ENCODE measurements at places on chromosomes 16 and 17.

DNA sequence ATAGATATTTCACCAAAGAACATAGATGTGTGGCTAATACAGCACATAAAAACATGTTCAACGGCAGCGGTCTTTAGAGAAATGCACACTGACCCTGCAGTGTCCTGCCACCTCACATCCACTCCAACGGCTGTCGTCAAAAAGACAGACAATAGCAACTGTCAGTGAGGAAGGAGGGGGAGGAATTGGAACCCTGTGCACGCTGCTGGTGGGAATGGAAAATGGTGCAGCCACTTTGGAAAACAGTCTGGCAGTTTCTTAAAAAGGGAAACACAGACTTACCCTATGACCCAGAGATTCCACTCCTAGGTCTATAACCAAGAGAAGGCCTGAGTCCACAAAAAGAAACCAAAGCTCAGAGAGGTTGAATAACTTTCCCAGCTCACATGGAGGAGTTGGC, 7.7 kb downstream of the CEP295NL start:
- H3K4me3 ChIP-seq = no peak overlapping the region
- peaks cover 14% of the 10 kb centered on the region for H3K4me1 ChIP-seq
- DNase-seq = no peak
- H3K27ac ChIP-seq = no peak overlapping the region

DNA sequence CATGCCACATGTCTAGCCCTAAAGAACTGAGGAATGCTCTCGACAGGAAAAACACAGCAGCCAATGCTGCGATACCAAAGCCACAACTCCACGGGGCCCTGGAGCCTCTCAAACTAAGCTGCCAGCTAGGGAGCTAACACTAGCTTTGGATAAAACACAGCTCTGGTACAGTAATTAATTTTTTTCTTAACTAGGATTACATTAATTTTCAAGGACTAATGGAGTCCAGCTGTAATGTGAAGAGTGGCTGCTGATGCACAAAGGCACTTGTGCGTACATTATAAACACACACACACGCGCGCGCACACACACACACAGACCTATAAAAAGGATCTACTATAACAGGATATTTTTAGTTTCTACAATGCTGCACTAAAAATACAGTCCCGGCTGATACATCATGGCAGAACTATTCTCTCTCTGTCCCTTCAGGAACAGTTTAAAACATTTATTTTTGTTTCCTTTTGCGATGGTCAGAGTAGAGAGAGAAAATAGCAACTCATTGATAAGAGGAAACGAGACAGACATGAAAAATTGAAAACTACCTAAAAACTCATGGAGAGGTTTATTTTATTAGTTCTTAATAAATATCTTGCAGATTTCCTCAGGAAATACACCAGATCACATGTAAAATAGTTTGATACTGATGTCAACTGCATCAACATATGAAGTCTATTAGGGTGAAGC, 88.5 kb downstream of the SMG6 start:
- DNase-seq = no peak
- H3K27ac ChIP-seq = peak overlapping the region; percentile 94
- H3K36me3 ChIP-seq = peaks cover 33% of the 10 kb centered on the region

- no peak for DNase-seq
- H3K27ac ChIP-seq = no peak overlapping the region
Observed at GRCh38 chr17:46859996-46860395, 8.6 kb downstream of the WNT9B start.

DNA sequence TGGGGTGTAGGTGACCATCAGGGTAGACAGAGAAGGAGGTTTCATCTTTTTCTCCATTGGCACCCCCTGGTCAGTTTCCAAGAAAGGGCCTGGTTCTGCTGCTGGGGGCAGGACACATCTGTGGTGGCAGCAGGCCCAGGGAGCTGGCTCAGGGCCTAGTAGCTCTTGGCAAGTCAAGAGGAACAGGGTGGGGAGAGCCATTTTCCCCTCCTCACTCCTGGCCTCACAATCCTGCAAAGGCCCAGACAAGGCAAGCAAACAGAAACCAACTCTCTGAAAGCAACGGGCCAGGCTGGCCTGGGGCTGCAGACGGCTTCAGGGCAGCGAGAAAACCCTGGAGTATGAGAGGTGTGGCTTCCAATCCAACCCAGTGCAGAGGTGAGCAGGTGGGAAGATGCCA, 192.9 kb upstream of the DYNLRB2 start:
- no peaks in the 10 kb centered on the region for H3K4me1 ChIP-seq
- no peak overlapping the region for H3K4me3 ChIP-seq
- no peaks in the 10 kb centered on the region for H3K27me3 ChIP-seq
- no peaks in the 10 kb centered on the region for H3K36me3 ChIP-seq
- DNase-seq = no peak

DNA sequence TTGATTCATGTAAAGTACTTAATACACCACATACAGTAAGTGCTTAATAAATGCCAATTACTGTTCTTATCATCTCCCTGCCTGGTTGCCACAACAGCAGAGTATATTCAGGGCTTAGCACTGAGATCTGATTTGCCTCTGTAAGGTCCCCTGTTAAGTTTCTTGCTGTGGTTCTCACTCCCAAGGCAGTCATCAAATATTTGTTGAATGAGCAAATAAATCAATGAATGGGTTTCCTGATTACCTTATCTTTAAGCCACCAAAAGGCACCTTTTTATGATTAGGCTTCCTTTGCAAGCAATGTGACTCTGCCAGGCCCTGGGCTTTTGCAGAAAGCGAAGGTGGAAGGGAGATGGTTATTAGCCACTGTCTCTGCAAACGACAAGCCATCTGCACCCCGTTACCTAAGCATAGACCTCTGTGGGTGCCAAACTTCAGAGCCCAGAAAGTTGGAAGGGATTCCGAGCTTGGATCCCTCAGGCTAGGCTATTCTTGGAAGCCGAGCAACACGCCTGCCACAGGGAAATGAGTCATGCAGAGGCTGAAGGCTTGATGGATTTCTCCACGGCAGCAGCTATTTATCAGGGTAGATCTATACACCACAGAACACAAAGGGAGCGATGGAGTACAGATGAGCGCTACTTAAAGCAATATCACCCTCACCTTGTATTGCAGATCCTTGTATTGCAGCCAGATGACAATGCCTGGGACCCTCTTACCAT, 102.0 kb downstream of the GRIN2A start:
- H3K36me3 ChIP-seq = no peaks in the 10 kb centered on the region
- H3K4me3 ChIP-seq = no peak overlapping the region
- no peaks in the 10 kb centered on the region for H3K4me1 ChIP-seq
- DNase-seq = no peak
- no peak overlapping the region for H3K27ac ChIP-seq
